Activated naive CD4-positive, alpha-beta T cell (primary cell): ENCODE measurements at places on chromosomes 1 and 21.

- DNase-seq, result no peak
Measured at GRCh38 chr1:42529724-42530181, 66.7 kb downstream of the CCDC30 start.

DNA sequence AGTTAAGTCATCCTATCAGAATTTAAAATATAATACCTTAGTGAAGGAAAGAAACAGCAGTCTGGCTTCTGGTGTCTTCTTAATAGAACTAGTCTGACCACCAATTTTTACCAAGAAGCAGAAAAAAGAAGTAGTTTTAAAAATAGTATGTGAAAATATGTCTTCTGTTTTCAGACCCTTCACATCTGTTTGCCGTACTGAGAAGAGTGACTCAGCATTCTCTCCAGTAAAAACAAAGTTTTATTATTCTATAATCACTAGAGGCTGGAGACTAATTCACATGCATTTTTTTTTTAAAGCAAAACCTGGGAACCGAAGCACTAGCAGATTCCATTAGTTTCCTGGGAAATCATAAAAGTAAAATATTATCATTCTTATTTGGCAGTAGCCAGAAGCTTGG is 163.8 kb downstream of the COL24A1 start:
- no peak for DNase-seq

DNA sequence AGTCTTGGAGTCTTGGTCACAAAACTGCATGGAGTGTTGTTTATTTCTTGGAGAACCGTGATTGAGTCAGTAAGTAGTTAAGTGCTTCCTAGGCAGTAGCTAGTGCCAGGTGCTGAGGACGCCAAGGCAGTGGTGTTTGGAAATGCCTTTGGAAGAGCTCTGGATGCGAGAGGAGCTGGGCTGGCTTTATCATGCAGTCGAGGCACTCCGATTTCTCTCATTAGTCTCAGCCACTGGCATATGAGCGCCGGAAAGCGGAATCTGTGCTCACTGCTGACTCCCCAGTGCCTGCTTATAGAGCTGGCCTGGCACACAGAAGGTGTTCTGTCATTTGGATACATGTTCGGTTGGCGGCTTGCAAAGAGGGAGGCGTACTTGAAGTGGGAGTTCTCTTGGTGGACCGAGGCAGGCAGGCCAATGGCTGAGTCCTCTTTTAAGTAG is 3.6 kb downstream of the TENT5C start:
- DNase-seq, result no peak

- no peak for DNase-seq
Measured at GRCh38 chr1:47621977-47622376, 184.1 kb downstream of the FOXD2 start.

- DNase-seq, result no peak
Measured at GRCh38 chr21:25891596-25891995, 156.8 kb downstream of the GABPA start.

DNA sequence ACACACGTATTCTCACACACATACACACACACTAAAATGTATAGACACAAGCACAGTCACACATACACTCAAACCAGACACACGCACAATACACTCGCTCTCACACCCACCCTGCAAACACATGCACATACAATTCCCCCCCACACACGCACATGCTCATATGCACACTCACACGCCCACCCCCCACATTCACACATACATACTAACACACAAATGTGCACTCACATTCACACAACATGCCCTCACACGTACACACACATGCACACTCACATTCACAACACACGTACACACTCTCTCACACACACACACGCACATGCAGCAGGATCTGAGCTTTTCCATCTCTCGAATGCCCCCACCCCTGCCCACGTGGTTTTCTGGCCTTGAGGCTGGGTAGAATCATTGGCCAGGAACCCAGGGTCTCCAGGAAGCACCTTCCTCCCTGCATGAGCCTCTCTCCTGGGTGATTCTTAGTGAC is 589.7 kb downstream of the PTPRU start:
- no peak for DNase-seq

DNA sequence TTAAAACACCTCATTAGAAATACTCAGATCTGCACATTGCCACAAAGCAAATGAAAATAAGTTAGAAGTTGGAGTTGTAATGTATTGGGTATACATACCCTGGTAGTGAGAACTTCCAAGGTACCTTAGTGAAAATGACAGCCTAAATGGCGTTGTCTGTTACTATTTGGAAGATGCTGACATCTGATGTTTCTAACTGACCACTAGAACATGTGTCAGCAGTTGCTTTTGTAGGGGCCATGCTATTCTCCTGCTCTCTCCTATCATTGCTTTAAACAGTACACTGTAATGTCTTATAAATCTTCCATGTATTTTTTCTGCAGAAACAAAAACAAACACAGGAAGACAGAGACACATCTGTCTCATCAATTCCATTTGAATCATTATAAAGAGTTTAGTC is 40.1 kb downstream of the LAMC1 start:
- no peak for DNase-seq

DNA sequence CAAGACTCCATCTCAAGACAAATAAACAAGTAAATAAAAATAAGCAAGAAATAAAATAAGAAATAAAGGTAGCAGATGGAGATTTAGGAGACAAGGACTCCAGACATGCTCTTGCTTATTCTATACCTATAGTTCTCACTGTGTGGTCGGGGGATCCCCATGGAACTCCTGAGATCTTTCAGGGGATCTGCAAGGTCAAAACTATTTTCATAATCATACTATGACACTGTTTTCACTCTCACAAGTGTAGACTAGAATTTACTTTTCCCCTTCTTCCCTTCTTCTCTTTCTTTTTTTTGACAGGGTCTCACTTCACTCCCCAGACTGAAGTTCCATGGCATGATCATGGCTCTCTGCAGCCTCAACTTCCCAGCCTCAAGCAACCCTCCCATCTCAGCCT is 29.8 kb upstream of the NLRP3 start:
- no peak for DNase-seq

DNA sequence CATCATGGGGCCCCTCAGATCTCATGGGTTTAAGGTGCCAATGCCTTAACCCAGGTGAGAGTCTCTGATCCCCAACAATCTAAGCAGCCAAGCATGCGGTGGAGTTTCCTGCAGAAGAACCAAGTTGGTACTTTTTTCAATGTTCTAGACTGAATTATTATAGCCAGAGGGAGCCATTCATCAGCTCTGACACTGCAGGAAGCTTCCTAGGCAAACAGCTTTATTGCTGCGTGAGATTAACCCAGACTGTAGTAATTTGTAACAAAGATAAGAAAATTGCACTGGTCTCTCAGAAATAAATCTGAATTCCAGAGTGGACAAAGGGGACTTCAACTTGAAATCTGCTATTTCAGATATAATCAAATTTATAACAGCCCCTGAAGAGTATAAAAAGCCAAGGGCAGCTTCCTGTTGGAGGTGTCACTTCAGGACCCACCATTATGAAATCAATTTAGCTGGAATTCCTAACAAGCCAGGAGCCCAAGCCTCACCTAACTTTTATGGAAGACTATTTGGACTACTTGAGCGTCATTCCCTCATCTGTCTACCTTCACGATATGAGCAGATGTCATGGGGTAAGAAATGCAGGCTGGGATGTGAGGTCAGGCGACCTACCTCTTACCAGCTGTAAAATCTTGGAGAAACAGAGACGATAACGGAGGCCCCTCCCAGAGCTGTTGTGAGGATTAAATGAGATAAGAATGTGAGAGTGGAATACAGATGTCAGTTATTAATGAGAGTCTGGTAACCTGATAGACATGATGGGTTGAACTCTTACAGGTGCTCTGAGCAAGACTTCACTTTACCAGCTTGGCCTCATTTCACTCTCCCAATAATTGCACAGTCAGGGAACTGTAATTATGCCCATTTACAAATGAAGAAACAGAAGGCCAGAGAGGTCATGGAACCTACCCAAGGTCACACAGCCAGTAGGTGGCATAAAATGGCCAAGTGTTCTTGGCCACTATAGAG is 135.1 kb downstream of the RRAGC start:
- DNase-seq, result no peak

GRCh38 chr1:200279810-200280411 is 129.9 kb downstream of the ZNF281 start:
- no peak for DNase-seq

- DNase-seq, result no peak
Measured at GRCh38 chr1:183952101-183952500, 85.4 kb downstream of the COLGALT2 start.

GRCh38 chr1:177287270-177287669 is 116.5 kb downstream of the BRINP2 start:
- no peak for DNase-seq

GRCh38 chr1:21620496-21620895 is 48.7 kb downstream of the RAP1GAP start:
- no peak for DNase-seq

DNA sequence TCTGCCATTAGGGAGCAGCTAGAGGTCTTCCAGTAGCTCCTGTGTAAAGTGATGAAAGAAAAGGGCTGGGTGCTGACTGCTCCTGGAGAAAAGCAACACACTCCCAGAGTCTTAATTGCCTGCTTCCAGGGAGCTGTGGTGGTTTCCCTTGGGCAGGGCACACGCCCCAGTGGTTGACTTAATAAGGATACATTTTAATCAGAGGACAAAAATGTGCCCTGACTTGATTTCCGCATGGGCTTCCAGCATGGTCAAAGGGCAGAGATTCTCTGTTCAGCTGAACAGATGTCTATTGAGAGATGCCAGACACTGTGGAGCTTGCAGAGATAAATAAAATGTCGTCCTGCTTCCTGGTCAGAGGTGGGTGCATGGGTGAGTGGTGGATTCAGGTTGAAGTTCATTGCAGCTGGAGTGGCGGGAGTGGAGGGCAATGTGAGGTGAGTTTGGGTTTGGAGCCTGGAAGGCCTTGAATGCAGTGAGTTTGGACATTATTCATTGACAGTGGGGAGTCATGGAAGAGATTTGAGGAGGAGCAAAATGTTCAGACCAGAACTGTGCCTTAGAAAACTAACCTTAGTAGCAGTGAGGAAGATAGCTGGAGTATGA is 16.0 kb downstream of the QSOX1 start:
- no peak for DNase-seq

DNA sequence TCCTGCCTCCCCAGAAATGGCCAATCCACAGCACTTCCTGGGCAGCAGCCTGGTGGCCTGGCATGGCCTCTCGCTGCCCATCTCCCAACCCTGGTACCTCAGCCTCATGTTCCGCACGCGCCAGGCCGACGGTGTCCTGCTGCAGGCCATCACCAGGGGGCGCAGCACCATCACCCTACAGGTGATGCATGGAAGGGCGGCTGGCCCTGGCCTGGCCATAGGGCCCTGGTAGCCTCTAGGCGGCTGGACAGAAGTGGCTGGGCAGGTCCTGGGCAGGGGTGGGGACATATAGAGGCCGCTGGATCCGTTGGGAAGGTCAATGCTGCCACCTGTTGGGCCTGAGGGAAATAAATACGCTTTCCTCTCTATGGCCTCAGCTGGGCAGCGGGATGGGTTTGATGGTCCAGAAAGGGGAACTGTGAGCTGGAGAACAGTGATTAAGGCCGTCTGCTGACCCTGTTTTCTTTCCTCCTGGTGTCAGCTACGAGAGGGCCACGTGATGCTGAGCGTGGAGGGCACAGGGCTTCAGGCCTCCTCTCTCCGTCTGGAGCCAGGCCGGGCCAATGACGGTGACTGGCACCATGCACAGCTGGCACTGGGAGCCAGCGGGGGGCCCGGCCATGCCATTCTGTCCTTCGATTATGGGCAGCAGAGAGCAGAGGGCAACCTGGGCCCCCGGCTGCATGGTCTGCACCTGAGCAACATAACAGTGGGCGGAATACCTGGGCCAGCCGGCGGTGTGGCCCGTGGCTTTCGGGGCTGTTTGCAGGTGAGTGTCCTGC is 14.4 kb downstream of the CELSR2 start:
- DNase-seq, result peak; percentile 72

DNA sequence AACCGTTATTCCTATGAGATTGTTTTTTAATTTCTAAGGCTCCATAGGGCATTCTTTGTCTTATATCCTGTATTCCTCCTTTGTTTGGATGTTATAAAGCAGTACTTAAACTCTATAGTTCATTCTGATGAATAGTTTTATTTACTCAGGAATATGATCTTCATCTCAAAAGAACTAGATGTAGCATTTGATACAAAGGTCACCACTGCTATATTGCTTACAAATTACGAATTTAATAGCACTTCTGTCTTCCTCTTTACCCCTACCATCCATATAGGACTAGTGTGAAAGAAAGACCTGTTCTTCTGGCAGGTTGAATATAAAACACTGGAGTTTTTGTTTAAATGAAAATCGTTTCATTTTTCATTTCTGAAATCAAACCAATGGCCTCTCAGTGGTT is 468.1 kb upstream of the CXADR start:
- DNase-seq, result no peak

- no peak for DNase-seq
Measured at GRCh38 chr1:247115141-247115510, 11.0 kb upstream of the ZNF669 start.

DNA sequence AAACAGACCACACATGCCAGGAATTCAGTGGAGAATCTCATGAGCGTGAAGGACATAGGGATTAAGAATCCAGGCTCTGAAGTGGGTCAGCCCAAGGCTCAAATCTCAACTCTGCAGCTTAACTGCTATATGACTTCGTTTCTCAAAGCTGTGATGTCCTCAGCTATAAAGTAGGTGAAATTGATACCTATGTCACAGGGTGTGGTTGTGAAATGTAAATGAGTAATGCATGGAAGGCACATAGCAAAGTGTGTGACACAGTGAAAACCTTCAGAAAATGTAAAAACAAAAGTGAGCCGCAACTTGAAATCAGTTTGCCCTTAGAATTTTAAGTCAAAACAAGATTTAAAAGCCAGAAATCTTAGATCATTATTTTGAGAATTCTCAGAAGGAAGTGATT is 145.7 kb upstream of the PRMT6 start:
- DNase-seq, result no peak

DNA sequence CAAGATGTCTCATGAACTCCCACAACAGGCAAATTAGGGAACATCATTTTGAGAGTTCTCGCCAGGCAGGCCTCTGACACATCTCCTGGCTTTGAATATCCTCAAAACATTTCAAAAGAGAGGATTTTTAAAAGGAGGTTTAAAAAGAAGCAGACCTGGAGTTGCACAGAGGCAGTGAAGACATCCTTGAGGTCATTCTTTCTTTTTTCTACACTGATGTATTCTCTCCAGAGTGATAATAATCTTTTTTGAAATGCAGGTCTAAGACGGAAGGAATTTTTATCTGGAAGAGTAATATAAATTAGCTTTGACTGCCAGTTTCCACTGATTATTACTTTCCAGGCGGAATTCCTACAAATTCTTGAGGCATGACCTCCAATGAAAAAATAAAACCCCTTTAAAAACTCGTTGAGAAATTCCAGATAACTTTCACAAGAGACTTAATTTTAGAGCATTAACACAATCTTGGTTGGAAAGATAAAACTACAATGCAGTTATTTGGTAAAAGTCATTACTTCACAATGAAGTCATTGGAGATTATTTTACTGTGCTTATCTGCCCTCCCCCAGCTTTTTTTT is 125.0 kb downstream of the LYPLAL1 start:
- no peak for DNase-seq

- DNase-seq, result no peak
Measured at GRCh38 chr21:22703521-22703920, 1705.3 kb downstream of the NCAM2 start.

DNA sequence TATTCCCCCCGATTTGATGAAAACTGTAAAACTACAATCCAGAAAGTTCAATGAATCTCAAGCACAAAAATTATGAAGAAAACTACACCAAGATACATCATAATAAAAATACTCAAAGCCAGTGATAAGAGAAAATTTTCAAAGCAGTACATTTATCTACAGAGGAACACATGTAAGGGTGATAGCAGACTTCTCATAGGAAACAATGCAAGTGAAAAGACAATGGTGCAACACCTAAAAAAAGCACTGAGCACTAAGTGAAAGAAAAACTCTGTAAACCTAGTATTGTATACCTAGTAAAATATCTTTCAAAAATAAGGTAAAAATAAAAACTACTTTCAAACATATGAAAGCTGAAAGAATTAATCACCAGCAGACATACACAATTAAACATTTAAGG is 76.1 kb upstream of the IRF2BP2 start:
- DNase-seq, result no peak
